ENCODE measurements at places on chromosomes 4 and X. TPM values are rescaled to one million over a fixed set of nuclear protein-coding genes. Genes with fewer than 3 reads are reported as not detected.

Gene ZNF330
- 24.3 TPM for polyA plus RNA-seq

- DNase-seq: no peak
Observed at GRCh38 chr4:134160211-134160610, 41.4 kb downstream of the PABPC4L start.

DNA sequence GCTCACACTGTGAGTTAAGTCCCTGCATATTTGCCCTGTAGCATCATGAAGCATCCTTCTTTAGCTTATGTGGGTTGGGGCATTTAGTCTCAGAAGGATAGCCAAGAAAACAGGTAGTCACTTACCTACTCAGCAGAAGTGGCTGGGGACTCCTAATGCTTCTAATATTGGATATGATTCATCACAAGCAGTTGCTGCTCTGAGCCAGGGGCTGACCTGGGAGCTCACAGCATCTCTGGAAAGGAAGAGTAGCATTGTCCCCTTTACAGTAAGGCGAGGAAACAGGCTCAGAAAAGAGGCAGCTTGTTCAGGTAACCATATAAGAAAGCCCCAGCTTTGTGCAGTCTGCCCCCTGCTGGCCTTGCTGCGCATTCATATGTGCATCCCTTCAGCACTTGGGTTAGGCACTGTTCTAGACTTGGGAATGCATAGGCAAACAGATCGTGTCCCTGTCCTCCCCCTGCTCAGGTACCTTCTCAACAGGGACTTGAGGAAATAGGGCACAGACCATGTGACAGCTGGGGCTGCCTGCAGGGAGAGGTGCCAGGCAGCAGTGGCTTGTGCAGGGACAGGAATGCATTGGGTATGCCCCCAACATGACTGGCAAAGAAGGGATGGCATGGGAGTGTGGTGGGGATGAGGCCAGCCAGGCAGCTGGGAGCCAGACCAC is 35.7 kb upstream of the TBC1D14 start:
- DNase-seq: peak; percentile 62

- DNase-seq: no peak
Observed at GRCh38 chr4:39786838-39787237, 88.9 kb downstream of the UBE2K start.

Gene UGT2B10
- polyA plus RNA-seq: not detected

Gene CYSLTR1
- not detected for polyA plus RNA-seq

Gene CYTL1
- 5.8 TPM for polyA plus RNA-seq

DNA sequence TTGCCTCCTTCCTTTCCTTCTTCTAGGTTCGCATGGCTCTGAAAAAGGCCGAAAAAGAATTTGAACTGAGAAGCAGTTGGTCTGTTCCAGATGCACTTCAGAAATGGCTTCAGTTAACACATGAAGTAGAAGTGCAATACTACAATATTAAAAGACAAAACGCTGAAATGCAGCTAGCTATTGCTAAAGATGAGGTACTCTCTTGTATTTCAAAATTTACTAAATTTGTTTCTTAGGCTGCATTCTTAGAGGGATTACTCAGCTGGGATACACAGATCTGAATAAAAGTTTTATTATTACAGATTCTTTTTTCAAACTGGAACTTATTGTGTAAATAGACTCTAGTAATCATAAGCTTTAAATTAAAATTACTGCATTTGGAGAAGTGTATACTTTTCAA is 146.9 kb downstream of the STIM2 start:
- peak; percentile 35 for DNase-seq

DNA sequence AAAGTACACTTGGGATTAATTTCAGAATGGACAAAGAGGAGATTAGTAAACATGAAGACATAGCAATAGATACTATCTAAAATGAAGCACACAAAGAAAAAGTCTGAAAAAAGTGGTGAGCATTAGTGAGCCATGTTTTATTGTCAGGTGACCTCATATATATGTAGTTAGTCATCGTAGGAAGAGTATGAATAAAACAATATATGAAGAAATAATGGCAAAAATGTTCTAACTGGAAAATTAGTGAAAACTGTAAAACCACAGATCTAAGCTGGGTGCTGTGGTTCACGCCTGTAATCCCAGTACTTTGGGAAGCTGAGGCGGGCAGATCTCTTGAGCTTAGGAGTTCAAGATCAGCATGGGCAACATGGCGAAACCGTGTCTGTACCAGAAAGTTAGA is 67.9 kb downstream of the RBPJ start:
- DNase-seq: peak; percentile 13

GRCh38 chrX:93332329-93332728 is 341.0 kb downstream of the NAP1L3 start:
- no peak for DNase-seq

DNA sequence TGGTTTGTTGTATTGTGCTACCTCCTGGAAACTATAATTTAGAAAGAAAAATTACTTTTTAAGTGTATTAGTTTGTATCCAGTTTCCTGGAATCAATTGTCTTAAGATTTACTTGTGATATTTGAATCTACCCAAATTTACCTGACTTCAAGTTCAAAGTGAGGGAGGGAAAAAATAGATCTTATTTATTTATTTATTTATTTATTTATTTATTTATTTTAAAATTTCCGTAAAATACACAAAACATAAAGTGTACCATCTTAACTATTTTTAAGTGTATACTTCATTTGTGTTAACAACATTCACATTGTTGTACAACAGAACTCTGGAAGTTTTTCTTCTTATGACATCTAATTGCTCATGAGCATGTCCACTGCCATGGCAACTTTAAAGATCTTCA is 356.0 kb downstream of the DACH2 start:
- DNase-seq: no peak
